ENCODE measurements at places on chromosomes 12 and 14. TPM values are rescaled to one million over a fixed set of nuclear protein-coding genes. Genes with fewer than 3 reads are reported as not detected.

GRCh38 chr12:101877806-101878242 is 444 bp downstream of the DRAM1 start:
- no peak for DNase-seq

ACTR6 gene
- 17.7 TPM for total RNA-seq

GRCh38 chr14:64997108-64997794 is 10.6 kb downstream of the FNTB start:
- no peak for DNase-seq

PLBD1 gene
- 35.7 TPM for total RNA-seq

- DNase-seq: peak; percentile 65
Observed at GRCh38 chr12:52214421-52214802, 18.6 kb upstream of the KRT7 start.

DNA sequence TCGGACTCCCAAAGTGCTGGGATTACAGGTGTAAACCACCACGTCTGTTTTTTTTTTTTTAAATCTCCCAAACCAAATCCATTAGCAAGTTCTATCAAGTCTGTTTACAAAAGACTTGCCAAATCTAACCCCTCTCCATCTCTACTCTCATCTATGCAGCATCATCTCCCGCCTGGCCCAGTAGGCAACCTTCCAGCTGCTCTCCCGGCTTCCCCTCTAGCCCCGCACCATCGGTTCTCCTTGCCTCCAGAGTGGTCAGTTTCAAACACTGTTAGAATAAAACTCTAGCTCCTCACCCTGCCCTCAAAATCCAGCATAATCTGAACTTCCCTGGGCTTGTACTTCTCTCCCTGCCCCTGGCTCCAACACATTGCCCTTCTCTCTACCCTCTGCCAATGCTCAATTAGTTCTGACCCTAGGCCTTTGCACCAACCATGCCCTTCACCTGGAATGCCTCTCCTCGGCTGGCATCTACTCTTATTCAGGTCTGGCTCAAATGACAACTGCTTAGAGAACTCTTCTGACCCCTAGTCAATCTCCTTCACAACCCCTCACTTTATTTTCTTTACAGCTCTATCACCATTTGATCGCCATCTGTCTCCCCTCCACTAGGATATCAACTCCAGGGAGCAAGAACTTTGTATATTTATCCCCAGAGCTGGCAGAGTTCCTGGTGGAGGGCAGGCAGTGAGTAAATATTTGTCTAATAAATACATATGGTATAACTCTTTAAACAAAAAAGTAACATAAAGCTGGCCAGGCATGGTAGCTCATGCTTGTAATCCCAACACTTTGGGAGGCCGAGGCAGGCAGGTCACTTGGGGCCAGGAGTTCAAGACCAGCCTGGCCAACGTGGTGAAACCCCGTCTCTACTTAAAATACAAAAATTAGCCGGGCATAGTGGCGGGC is 4.9 kb downstream of the WSB2 start:
- DNase-seq: no peak
